ENCODE measurements at places on chromosomes 3 and 15. TPM values are rescaled to one million over a fixed set of nuclear protein-coding genes. Genes with fewer than 3 reads are reported as not detected.

DNA sequence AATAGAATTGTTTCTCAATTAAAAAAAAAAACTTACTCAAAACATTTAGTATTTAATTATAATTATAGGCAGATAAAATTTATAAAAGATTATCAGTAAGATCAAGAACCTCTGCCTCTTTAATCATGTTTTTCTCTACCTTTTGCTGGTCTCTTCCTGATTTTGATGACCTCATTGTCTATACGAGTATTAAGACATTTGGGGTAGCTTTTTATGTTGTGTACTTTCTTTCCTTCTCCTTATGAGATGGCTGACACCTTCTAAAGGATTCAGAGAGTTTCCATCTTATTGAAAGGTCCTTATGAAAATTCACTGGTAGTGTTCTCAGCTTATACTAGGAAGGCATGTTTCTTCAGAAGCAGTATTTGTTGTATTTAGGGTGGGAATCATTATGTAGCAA lies 426.3 kb downstream of the LPP start:
- no peak for DNase-seq

GRCh38 chr3:189517981-189518380 lies 113.2 kb upstream of the TP63 start:
- no peak for DNase-seq

DNA sequence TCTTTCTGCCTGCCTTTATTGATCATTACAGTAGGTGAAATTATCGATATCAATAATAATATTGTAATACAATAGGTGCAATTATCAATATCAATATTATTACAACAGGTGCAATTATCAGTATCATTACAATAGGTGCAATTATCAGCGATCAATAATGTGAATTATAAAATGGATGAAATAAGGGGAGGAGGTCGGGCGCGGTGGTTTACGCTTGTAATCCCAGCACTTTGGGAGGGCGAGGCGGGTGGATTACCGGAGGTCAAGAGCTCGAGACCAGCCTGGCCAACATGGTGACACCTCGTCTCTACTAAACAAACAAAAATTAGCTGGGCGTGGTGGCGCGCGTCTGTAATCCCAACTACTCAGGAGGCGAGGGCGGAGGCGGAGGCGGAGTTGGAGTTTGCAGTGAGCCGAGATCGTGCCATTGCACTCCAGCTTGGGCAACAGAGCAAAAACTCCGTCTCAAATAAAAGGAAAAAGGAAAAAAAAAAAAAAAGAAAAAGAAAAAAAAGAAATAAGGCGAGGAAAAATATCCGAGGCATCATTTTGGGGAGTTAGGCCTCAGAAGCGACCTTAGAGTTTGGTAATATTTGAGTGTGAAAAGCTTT lies 611 bp upstream of the BNIP2 start:
- DNase-seq: peak; percentile 80

DNA sequence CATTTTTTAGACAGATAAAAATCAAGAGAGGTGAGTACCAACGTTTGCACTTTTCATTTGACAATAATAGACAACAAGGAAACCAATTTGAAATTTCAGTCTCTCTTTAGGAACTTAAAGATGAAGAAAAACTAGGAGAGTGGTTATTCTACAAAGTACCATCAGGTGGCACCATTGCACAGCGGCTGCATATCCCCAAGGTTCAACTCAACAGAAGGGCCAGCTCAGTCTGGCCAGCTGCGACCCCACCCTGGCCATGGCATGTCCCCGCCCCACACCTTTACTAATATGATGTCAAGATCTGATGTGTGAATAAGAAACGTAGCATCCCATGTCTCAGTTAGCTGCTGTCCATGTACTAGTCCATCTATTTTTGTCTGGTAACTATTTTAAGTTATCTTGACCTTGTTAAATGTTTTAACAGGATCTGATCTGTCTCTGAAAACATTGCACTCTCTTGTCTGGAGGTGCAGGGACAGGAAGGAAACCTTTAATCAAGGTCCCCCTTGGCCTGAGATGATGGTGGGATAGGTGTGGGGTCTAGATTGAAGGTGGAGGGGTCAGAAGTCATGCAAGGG lies 35.5 kb upstream of the CGNL1 start:
- peak; percentile 60 for DNase-seq

DNA sequence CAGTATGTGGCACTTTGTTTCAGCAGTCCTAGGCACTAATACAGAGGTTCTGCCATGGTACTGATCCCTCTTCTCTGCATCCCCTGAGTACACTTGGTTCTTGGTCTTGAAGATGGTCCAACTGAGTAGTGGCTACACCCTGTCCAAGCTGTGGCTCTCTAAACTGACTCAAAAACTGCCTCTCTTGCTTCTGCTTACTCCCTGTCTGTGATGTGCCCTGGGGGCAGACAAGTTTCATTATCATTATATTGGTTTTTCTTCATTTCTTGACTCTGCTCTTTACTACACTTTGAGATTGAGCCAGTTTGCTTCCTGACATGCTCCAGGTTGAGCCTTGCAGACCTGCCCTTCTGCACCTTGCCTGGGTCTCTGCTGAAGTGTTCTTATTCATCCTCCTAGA lies 18.9 kb upstream of the ST3GAL6 start:
- no peak for DNase-seq

DNA sequence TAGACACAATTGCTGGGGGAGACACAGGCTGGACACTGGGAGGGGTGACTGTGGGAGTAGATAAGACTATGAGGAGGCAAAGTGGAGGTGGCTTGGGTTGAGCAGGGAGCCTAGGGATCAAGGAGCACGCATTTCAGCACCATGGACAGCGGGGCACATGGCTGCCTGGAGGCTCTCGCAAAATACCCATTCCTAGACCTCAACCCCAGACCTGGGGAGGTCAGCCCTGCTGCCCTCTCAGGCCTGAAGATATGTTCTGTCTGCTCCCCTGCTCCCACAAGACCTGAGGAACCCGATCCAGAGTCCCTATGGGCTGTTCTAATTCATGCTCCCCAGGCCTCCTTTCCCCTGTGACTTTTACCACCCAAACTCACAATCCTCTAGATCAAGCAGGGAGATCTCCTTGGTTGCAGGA lies 16.0 kb upstream of the CPEB1 start:
- DNase-seq: peak; percentile 28

GRCh38 chr15:37416103-37416502 lies 315.8 kb upstream of the MEIS2 start:
- DNase-seq: no peak

HGD gene
- 0.04 TPM for polyA plus RNA-seq

DNA sequence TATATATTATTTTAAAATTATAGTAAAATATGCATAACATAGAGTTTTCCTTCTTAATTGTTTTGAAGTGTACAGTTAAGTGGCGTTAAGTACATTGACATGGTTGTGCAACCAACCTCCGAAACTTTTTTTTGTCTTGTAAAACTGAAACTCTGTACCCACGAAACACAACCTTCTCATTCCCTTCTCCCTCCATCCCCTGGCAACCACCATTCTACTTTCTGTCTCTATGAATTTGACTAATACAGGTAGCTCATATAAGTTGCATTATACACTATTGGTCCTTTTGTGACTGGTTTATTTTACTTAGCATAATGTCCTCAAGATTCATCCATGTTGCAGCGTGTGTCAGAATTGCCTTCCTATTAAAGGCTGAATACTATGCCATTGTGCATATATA lies 179.4 kb downstream of the SATB1 start:
- DNase-seq: no peak

GRCh38 chr15:43524254-43524845 lies 6.9 kb downstream of the MAP1A start:
- DNase-seq: no peak

- peak; percentile 30 for DNase-seq
Measured at GRCh38 chr3:127036209-127037020, 53.5 kb downstream of the PLXNA1 start.

DNA sequence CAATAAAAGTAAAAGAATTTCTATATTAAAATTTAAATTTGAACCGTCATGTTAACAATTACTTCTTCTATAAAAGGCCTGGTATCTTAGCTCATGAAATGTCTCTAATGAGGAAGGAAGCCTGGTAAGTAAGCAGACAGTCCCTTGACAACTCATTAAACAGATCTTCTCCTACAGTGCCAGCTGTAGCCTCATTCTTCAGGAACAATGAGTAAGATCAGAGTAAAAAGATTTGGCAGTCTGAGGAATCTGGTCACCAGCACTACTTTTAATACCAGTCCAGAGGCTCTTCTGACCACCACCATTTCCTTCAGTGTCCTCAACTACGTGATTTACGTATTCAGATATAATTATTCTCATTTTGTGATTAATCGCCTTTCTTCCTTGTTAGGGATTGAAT lies 955.0 kb upstream of the ALCAM start:
- DNase-seq: no peak

- DNase-seq: no peak
Measured at GRCh38 chr15:63500265-63501250, 3.8 kb upstream of the USP3 start.

CLDN18 gene
- not detected for polyA plus RNA-seq

ACAP2 gene
- 21.1 TPM for polyA plus RNA-seq

- DNase-seq: no peak
Measured at GRCh38 chr3:183532620-183533411, 22.7 kb downstream of the KLHL6 start.

DNA sequence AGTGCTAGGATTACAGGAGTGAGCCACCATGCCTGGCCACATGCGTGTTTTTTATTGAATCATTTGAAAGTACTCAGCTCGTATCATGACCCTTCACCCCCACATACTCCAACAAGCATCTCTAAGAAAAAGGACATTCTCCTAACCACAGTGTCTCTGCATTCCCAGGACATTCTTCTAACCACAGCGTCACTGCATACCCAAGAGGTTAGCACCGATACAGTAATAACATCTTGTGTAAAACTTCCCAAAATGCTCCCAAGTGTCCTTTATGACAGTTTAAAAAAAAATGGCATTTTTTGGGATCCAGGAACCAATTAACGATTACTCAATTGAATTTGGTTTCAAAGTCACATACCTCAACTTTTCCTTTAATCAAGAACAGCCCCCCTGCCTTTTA lies 39.6 kb downstream of the FLNB start:
- no peak for DNase-seq

COMMD4 gene
- 12.1 TPM for polyA plus RNA-seq

- no peak for DNase-seq
Measured at GRCh38 chr15:38454696-38455090, 766 bp downstream of the FAM98B start.

RAB6B gene
- 9.1 TPM for polyA plus RNA-seq

- no peak for DNase-seq
Measured at GRCh38 chr3:61443886-61444285, 117.5 kb upstream of the PTPRG start.

DNA sequence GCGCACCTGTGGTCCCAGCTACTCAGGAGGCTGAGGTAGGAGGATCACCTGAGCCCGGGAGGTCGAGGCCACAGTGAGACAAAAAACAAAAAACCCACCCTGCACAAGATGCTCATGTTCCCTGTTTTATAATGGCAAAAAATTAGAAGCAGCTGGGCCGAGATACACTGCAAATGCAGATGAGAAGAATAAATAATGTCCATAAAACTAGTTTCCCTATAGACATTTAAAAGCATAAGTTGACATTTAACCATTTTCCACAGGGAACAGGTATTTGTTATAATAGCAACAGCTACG lies 537 bp upstream of the SCAP start:
- no peak for DNase-seq

DNA sequence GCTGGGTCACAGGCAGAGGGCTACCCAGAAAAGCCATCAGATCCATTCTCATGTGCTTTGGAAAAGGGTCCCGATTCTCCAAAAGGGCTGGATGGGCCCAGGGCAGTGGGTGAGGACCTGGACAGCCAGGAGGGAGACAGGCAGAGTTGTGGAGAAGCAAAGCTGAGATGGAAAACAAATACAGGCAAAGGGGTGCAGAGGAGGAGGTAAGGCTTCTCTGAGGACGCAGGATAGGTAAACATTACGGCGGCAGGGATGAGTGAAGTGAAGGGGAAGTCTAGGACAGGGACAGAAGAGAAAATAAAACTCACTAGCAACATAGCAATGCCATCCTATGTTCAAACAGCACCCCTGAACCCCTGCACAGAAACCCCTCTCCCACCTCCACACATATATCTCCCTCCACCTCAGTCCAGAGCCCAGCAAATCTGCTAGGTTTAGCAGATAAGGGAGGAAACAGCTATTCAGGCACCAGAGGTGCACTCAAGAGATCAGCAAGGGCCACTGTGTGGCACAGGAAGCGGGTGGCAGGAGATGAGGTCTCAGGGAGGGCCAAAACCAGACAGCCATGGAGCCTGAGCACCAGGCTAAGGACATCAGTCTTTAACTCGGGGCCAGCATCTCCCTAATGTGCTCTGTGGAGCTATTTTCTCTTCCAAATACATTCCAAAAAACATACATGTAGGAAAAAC lies 51.3 kb downstream of the HOMER2 start:
- no peak for DNase-seq

GRCh38 chr3:184751204-184752040 lies 39.6 kb upstream of the MAGEF1 start:
- no peak for DNase-seq

DNA sequence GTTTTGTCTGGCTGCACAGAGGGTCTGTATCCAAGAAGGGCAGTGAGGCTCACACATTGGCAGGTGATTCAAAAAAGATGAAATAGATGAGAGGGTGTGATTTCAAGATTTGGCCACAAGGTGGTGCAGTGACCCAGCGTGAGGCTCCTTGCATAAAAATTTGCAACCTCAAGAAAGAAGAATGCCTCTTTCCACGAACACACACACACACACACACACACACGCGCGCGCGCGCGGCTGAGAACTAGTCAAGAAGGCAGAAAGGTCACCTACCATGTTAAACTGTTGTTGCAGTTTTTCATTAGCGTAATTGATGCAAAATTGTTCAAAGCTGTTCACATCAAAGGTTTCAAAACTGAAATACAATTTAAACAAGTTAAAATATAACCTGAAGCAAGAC lies 39.2 kb downstream of the MYO5C start:
- peak; percentile 74 for DNase-seq

DNA sequence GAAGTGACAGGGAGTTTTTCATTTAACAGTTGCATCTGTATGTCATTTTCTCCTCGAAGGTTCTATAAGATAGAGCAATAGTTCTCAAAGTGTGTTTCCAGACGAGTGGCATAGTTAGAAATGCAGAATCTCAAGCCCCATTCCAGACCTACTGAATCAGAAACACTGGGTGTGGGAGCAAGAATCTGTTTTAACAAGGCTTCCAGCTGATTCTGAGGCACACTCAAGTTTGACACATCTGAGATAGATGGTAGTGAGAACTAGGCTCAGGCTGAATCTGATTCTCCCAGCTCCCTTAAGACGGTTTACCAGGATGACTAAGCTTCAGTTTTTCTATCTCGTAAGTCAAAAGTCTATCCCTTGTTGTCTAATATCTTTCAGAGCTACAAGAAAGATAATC lies 159.8 kb upstream of the NUDT16 start:
- no peak for DNase-seq

DNA sequence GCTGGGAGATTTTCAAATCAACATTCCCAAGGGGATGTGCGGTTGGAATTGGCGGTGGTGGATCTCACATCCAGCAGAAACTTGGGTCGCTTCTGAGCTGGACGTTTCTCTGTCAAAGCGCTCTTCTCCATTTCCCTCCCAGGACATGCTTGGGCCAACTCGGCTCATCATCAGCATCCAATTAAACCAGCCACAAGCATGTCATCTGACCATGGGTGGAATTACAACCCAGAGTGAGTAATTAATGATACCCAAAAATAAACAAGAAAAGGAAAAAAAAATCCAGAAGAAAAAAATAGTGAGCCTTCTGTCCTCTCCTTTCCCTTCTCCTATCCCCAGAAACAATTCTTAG lies 111.2 kb downstream of the XXYLT1 start:
- DNase-seq: no peak

Measured in ovary (tissue), 10 donors.